HEK293T (cell line): ENCODE measurements at places on chromosomes 11 and 22.
A peak's percentile ranks its signal among the peaks of the same experiment; 100 is the strongest.

- no peak for DNase-seq
These were observed 7.9 kb downstream of the PNPLA5 start for GRCh38 chr22:43883719-43884415.

DNA sequence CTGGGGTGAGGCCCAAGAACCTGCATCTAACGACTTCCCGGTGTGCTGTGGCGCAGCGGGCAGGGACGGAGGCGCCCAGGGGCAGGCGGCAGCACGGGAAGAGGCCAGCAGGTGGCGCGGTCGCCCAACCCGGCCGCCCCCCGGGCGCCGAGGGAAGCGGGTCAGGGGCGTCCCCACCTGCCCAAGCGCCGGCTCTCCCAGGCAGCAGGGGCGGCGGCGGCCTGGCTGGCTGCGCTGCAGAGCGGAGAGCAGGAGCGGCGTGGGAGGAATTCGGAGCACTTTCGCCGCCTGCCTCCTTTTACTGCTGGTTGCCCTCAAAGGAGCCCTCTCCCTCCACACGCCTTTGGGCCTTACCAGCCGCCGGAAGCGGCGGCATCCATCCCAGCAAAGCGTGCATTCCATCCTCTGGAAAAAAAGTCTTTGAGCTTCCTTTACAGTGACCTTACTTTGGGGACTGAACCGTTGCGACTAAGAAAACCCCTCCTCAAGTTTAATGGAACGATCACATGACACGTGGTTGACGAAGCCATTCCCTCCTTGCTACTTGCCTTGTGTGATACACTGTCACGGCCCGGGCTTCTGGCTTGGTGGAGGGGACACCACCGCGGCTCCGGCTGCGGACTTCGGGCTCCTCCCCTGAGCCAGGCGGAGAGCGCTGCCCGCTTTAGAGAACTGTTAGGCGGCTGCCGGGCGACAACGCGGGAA is 106.8 kb upstream of the CLMP start:
- DNase-seq = peak; percentile 88

DNA sequence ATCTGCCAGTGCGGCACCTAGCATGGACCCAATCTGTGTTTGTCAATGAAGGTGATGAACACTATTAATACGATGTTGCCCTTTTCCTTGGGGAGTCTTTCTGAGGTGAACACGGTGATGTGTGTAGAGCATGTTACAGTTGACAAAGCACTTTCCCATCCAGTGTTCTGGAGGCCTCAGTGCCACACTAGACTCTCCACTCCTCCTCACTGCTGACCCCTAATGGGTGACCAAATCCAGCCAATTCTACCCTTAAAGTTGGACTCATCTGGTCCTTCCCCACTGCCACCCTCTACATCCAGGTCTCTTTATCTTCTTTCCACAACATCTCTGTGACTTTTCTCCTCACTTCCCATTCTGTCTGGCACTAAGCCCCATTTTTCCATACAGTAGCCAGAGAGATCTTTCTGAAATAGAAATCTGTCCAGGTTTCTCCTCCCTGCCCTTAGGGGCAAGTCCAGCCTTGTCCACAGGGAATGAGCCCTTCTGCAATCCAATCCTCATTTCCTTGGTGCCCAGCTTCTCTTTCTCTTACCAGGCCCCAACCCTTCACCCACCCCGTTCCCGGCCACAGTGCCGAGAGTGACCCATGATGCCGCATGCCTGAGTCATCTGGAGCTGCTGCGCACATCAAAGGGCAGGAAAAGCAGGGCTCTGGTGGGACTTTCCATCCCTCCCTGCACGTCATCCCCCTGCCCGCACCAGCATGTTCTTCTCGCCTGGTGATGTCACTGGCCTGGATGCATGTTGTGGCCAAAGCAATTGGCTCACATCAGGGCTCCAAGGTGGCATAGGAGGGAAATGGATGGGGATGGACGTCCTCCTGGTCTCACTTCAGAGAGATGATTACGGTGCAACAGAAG is 64.2 kb downstream of the RASSF10 start:
- no peak for DNase-seq

DNA sequence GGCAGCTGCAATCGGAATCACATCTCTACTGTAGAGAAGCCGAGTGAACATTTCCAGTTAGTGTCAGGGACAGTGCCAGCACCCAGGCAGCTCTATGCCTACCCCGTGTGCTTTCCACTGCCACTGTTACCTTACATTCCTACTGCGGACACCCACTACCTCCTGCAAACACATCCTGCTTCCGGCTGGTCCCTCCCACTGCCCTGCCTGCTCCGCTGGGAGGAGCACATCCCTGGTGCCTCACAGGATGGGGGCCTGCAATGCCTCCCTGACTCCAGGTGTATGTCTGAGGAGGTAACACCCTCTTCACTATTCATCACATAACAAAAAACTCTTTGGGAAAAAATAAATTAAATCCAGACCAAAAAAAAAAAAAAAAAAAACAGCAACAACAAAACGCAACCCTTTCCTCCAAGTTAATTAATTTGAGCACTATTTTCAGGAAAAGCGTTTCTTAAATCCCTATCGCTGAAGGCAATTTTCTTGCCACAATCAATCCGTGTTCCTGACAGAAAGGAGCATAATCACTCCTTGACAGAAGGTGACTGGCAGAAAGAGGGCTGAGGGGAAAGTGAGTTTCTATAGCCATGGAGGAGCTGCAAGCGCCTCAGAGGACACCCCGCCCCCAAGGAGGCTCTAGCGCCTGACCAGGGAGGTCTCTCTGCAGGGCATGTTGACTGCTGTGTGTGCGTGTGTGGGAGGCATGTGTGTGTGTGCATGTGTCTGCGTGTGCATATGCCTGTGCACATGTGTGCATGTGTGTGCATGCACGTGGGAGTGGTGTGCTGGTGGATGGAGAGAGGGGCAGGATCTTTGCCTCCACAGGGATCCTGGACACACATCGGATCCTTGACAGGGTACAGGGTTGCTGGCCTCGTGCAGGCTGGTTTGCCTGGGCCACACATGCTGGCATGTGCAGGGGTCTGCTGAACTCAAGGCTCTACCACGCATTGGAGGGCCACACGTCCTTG is 134.8 kb upstream of the NTM start:
- no peak for DNase-seq

- no peak for DNase-seq
These were observed 37.8 kb upstream of the EIF3D start for GRCh38 chr22:36566720-36567119.

GRCh38 chr22:17410576-17410975 is 41.3 kb downstream of the CECR2 start:
- no peak for DNase-seq

DNA sequence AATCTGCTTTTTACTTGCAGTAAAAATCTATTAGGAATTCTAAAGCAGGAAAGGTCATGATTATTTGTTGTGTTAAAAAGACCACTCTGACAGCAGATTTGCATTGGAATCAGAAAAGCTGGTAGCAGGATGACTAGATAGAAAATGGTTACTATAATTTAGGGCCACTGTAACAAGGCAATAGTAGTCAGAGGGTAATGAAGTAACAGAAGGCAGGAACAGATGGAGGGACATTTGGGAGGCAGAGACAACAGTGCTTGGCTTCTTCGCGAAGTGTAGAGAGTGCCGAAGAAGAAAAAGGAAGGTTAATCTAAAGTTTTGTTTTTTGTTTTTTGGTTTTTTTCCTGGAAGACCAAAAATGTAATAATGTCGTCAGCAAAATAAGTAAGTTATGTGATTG is 129.8 kb upstream of the SLC5A12 start:
- DNase-seq = no peak

- peak; percentile 46 for DNase-seq
These were observed 34.2 kb downstream of the DNHD1 start for GRCh38 chr11:6531267-6531752.

DNA sequence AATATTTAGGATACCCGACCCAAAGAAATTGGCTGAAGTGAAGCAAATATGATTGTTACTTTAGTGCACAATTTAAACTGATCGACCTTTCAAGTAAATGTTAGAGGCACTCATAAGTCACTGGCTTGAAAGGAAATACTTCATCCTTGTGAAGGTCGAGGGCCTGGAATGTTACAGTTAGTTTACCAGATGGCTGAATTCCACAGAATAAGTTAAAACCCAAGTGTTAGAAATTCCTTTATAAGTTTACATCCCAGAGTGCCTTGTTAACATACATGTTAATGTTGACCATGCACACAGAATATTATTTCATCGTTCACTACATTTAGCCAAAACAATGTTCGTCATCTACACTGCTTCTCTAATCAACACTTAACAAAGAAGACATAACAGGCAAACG is 235.5 kb upstream of the ANO3 start:
- no peak for DNase-seq

- DNase-seq = no peak
These were observed 26.5 kb downstream of the ABTB2 start for GRCh38 chr11:34331329-34331728.

- DNase-seq = no peak
These were observed 31.3 kb upstream of the YPEL1 start for GRCh38 chr22:21766691-21767462.

GRCh38 chr11:62879235-62879978 is 1.3 kb upstream of the SLC3A2 start:
- DNase-seq = no peak

- DNase-seq = no peak
These were observed 4.1 kb upstream of the BLID start for GRCh38 chr11:122120096-122120495.

- no peak for DNase-seq
These were observed 1.6 kb upstream of the IZUMO1R start for GRCh38 chr11:94302776-94303175.

DNA sequence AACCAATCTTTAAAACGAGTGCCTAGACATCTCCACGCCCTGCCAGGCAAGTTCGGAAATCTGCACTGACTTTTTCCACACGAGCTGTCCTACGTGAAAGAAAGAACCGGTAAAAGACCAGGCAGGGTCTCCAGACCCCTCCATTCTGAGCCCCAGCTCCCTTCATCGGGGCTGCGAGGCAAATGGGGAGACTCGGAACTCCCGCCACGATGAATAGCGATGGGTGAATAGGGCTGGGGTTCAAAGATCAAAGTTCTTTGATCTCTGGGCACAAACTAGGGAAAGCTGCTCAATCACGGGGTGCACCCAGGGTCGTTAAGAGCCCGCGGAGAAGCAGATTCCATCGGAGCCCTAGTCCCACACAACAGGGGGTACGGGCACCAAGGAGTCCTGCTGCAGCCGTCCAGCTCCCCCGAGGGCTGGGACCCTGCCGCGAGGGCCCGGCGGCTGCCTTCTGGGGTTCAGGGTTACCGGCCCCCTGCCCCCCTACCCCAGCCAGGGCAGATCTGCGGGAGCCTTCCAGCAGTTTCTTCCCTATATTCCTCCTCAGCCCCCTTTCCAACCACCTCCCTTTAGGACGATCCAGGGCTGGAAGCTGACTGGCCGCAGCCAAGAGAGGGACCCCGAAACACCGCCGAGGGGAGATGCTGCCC is 1.1 kb downstream of the LRP4 start:
- DNase-seq = no peak

GRCh38 chr11:68839911-68840641 is 1.6 kb downstream of the CPT1A start:
- no peak for DNase-seq

GRCh38 chr11:69938206-69938605 is 119.0 kb upstream of the FGF3 start:
- no peak for DNase-seq

DNA sequence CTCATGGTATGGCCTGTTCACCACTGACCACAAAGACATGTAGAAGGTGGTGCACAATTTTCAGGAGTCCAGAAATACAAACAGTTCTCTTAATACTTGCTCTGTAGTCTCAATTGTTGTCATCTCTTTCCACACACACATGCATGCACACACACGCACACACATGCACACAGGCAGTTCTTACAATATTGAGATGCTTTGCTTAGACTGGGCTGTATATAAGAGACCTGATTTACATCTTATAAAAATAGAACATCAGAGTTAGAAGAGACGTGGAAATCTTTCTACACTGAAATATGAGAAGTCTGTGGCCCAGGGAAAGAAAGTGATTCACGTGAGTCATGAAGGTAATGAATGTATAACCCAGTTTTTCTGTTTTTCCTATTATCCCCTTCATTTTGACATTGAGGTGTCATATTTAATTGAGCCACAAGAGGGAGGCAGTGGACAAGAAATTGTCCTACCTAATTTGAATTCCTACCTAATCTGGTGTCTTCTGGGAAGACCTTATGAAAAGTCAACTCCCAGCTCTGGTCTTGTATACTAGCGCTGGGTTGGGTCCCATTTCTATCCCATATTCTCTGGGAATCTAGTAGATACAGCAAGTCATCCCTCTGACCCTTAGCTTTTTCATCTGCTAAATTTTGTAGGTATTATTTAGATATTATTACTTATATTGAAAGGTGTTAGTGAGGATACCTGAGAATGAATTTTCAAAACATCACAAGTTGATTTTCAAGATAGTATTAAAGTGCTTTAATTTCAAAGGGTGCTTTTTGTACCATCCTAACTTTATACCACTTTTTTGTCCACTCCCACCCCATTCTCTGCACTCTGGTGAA is 14.9 kb upstream of the MS4A4A start:
- peak; percentile 42 for DNase-seq

- DNase-seq = no peak
These were observed 64.8 kb downstream of the MIAT start for GRCh38 chr22:26722159-26722558.
